GM12865 (cell line): ENCODE measurements at places on chromosomes 16 and 17.

DNA sequence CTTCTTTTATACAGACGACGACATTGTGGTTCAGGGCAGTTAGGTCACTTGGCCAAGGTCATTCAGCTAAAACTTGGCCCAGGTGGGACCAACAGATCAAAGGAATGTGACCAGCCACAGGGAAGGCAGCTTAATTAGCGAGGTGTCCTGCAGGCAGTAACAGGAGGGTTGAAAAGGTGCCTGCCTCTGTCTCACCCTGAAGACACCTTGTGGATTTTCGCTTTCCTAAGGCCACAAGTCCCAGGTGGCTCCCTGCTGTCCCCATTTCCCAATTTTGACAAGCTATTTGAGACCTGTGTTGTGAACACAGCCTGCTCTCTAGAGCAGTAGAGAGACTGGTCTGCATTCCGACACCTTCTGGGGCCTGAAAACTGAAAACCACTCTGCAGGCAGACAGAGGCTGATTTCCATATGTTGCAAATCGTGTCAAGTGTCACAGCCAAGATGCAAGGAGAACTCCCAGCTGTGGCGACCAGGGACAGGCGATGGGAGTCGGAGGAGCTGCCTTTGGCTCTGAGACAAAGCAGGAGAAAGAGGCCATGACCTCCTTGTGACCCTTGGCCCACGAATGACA, 593.1 kb upstream of the CDH5 start:
- DNase-seq, result peak; percentile 21

DNA sequence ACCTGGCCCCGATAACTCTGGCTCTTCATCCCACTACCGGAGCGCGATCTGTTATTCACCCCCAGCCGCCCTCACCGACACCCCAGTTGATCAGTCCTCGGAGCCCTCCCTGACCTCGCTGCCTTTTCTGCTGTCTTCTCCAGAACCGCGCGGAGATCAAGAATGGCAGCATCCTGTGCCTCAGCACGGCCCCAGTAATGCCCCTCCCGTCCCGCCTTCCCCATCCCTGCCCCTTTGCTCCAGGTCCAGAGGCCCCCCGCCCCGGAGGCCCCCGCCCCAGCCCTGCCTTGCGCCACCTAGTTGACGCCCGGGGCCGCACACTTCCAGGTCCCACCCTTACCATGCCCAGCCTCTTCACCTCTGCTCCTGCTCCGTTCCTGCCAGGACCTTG, 872 bp downstream of the ELMO3 start:
- DNase-seq, result no peak

- no peak for DNase-seq
These were observed 356.4 kb downstream of the WWOX start for GRCh38 chr16:78455861-78456260.

GRCh38 chr16:73025151-73025855, 22.6 kb downstream of the ZFHX3 start:
- DNase-seq, result no peak

DNA sequence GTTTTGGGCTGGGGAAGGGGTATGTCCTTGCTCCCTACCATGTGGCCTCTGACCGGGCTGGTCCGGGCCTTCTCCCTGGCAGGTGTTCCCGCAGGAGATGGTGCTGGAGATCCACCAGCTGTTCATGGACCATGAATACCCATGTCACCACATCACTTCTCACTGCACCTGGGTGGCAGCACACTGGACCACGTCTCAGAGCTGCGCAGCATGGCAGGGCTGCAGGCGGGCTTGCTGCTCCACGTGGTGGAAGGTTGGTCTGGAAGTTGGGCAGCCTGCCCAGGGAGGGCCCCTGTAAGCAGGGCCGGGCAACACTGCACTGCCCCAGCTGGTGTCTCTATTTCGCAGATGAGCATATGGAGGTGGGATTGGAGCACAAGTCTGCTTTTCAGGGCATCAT, 169.5 kb upstream of the ZNF267 start:
- DNase-seq, result no peak

DNA sequence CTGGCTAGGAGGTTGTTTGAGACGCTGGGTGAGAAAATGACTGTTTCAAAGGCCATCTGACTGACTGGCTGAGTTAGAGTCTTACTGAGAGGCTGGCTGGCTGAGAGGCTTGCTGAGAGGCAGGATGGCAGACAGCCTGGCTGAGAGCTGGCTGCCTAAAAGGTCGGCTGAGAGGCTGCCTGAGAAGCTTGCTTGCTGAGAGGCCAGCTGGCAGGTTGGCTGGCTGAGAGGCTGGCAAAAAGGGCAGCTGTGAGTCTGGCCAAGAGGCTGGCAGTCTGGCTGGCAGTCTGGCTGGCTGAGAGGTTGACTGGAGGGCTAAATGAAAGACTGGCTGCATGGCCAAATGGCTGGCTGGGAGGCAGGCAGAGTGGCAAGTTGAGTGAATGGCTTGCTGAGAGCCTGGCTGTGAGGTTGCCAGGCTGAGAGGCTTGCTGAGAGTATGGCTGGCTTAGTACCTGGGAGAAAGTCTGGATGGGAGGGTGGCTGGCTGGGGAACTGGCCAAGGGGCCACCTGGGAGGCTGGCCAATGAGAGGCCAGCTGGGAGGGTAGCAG, 35.3 kb upstream of the ACSM2B start:
- DNase-seq, result no peak

DNA sequence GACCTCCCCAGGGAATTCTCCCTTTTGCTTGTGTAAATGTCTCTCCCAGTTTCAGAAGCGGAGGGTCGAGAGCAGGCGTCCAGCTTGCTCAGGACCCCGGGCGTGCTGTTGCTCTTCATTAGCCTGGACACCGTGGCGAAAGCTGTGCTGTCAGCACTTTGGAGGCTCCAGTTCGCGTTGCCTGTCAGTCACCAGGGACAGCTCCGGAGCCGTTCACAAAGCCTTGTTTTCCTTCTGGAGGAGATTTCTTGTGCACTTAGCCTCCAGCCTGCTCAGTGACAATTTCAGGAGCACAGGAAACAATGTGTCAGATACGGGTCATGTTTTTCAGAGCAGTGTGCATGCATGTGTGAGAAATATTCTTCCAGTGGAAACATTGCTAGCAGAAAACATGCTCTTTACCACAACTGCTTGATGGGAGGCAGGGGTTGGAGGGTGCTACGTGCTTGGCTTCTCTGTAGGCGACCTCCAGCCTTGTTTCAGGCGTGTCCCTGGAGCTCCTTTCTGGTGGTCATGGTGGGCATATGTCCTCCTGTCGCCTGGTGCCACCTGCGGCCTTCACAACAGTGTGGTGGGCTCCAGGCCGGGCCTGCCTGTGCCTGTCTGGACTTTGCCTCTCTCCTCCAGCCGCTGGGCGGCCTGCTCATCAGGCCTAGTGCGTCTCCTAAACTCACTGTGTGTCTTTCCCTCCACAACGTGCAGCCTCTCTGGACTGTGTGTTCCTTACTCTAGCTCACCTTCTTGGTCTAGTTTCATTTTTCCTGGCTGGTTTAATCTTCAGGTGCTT, 29.0 kb downstream of the ZNF750 start:
- DNase-seq, result no peak

DNA sequence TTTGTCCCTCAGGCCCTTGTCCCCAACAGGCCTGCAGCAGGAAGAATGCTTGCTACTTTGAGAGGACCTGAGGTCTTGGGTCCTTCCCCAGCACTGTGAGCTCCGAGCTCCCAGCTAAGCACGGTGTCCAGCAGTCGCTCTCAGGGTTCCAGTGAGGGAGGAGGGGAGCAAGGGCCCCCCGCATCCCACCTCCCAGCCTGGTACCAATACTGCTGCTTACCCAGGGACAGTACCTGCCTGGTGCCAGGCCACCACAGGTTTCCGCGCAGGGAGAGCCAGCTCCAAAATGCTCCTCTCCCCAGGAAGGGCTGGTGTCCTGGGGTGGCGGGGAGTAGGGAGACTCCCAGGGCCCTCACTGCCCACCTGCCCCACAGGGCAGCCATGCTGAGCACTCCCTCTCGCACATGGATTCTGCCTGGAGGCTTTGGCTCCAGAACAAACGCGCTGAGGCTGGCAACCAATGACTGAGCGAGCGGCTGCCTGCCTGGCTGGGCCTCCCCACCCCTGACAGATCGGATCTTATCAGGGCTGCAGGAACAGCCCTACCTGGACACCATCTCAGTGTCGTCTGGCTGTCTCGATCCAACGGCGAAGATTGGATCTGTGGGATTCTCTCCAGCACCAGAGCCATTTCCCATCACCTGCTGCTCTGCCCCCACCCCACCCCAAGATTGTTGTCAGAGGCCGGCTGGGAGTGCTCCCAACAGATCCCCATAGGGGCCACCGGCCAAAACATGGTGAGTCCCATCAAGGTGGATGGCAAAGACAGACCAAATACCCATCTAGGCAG, 2.4 kb downstream of the DOK4 start:
- DNase-seq, result no peak

GRCh38 chr17:72274614-72275013, 153.8 kb downstream of the SOX9 start:
- no peak for DNase-seq

GRCh38 chr16:75238132-75238852, 13.1 kb downstream of the BCAR1 start:
- DNase-seq, result no peak

DNA sequence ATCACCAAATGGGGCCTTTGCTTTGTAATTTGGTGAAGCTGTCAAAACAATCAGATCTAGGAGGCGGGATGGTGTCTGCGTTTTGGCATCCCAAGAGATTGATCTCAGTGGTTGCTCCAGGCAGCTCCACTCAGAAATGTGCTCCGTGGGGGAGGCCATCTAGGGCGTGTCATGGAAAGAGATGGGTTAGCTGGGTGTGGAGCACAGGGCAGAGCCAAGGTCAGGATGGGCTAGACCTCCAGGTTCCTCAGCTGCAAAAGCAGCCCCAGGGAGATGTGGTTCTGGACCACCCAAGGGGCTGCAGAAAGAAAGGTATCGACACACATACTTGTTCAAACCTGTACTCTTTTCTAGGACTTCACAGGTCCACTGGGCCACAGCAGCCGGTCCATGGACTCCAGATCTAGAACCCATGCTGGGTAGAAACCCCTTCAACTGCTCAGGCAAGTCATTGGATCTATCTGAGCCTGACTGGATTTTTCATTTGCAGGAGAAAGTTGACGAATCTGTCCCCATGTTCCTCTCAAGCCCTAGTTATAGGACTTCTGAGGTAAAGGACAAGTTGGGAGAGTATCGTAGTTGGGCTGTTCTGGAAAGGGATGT, 270.2 kb upstream of the RPL38 start:
- no peak for DNase-seq

DNA sequence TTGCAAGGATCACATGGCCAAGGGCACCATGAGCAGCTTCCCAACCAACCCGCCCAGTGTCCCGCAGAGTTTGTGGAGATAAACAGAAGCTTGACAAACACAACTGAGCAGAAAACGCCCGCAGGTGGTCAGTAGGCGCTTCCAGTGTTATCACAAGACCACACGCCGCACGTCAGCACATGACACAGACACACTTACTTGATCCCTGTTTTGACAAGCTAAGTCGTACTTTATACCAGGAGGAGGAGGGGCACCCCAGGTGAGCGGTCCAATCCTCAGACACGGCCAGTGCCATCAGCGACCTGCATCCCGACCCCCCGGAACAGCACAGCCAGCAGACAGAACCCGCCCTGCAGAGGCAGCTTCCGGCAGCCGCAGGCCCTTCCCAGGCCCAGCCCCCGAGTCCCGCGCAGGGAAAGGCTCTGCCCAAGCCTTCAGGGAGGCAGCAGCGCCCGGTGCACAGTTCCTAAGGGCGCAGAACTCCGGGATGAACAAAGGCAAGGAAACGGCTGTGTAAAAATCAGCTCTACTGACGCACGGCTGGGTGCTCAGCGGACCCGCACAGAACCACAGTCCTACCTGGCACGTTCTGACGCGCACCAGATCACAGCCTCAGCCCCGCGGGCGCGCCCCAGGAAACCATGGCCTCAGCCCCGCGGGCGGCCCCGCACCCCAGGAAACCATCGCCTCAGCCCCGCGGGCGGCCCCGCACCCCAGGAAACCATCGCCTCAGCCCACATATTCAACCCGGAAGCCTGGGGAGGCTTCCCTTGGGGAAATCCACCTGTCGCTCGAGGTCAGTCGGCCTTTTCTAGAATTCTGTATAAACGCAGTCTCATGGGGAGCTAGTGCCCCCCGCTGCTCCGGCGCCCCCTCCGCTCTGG, 27.8 kb downstream of the AXIN1 start:
- peak; percentile 70 for DNase-seq

DNA sequence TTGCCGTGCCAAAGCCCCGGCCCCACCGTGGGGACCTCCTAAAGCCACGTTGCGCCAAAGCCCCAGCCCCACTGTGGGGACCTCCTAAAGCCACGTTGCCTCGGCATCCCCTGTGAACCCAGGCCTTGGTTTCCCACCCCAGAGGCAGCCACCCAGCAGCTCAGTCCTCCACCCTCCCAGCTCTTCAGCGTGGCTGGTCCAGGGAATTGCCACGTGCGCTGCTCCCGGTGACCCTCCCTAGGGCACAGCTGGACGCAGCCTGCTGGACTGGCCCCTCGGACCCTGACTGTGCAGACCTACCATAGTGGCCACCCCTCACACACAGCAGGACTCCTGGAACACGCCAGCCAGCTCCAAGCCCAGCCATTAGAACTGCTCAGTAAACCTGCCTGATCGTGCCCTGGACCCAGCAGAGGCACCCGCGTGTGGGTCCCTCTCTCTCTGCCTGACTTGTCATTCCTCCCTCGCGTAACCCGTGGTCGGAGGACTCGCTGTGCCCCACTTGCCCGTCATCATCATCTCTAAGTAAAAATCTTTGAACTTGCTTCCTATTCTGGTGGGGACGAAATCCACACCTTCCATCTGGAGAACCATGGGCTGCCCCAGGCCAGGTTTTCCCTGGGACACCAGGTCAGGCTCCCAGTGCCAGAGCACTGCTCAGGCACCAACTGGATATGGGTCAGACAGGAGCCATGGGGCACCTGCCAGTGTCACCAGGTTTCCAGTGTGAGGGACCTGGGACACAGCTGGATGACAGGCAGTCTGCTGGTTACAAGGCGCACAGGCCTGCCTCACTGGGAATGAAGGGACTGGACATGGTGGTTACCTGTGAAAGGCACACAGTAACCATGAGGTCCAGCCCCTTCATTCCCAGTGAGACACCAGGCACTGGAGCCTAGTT, 5.6 kb downstream of the CIAO3 start:
- no peak for DNase-seq

DNA sequence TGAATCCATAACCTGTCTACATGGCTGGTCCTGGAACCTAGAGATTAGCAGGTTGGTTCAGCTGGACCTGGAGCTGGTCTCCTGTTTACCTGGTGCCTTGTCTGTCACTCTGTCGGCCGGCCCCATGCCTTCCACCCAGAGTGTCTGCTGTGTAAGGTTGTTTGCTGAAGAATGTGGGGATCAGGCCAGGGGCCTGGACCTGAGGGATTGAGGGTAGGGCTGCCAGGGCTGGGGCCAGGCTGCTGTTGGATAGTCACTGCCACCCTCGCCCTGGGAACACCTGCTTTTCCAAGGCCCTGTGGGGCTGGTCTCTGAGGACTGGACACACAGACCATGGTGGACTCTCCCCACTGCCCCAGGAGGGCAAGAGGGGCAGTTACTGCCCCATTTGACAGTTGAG, 1.4 kb downstream of the NHERF2 start:
- no peak for DNase-seq

GRCh38 chr16:454397-454940, 29.0 kb downstream of the RAB11FIP3 start:
- peak; percentile 52 for DNase-seq

- no peak for DNase-seq
These were observed 2.6 kb downstream of the TMEM220 start for GRCh38 chr17:10727192-10727591.

GRCh38 chr16:84438971-84439696, 65.3 kb downstream of the MEAK7 start:
- no peak for DNase-seq
